ENCODE measurements at places on chromosomes 4 and X.

GRCh38 chr4:87498446-87498900 lies 30.7 kb downstream of the SPARCL1 start:
- no peak for DNase-seq

GRCh38 chrX:124475358-124475757 lies 129.0 kb downstream of the SH2D1A start:
- no peak for DNase-seq

DNA sequence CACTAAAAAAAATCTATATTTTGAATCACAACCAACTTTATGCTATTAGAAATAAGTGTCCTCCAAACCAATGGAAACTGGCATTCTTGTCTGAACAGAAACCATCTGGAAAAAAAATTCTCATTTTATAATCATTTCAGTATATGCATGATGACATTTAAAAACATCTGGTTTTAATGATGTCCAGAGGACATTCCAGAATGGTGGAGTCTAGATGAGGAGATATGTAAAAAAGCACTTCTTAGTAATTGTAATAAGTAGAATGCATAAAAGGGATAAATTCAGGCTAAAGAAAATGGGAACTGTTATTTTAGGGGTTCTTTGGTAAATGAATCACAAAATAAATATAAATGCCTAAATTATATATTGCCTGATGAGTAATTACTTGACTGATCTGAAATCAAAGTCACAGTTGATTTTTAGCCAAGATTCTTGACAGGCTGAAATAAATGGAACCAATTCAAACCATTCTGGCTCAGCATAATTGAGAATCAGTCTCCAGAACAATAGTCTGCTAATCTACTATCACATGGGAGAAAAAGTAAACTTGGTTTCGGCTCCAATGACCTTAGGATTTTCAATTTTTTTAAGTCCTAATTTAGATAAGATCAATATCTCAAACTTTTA lies 636.6 kb downstream of the FAT4 start:
- DNase-seq: no peak

GRCh38 chrX:73817393-73818199 lies 254.6 kb downstream of the CHIC1 start:
- DNase-seq: no peak

- DNase-seq: no peak
Measured at GRCh38 chr4:124028182-124028581, 631.6 kb downstream of the SPRY1 start.

DNA sequence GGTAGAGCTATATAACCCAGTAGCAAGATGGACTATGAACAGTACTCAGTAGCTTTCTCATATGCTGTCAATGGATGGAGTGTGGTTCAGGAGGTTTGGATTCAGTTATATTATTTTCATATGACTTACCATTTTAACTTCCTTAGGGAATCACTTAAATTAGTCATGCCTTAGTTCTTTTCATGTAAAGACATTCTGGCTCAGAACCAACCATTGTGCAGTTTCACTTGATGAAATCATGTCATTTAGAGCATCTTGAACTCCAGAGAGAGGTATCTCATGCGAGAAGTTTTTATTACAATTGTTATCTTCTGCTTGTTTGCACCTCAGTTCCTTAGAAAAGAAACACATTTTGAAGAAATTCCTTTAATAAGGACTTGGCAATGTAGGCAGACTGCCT lies 55.8 kb downstream of the IL1RAPL2 start:
- DNase-seq: no peak

DNA sequence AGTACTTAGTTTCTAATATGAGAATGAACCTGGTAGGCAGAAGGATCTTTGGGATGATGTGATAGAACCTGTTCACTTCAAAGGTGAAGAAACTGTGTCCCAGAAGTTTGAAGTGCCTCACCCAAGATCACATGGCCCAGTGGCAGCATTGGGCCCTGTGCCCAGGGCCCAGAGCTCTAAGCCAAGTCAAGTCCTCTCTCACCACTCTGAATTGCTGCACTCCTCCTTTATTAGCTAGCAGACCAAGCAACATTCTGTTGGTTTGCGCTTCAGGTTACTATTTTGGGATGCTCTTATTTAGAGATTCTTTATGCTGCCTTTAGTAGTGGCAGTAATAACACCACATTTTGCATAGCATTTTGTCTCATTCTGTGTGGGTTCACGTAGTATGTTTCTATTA lies 82.7 kb downstream of the PARM1 start:
- DNase-seq: no peak

DNA sequence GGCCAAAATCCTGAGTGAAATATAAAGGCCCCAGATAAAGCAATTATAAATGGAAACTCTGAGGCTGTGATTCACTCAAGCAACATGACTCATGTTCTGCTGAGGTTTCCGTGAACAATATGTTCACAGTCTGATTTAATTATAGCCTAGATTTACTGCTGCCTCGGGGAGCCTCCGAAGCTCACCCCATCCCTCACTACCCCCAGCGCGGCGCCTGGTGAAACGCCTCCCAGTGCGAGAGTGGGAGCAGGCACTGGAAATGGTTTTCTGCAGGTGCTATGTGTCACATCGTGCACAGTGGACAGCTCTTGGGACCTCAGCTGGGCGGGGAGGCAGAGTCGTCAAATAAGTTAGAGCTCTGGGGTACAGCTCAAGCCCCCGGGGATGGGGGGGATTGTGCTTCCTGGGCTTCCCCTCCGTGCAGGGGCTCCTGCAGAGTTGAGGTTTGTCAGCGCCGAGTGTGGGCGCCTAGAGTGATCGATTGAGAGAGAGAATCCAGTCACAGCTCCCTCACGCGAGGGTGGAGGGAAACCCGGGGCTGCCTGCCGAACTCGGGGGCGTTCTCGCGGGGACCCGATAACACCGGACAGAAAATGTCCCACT lies 110.6 kb downstream of the PHKA2 start:
- no peak for DNase-seq

DNA sequence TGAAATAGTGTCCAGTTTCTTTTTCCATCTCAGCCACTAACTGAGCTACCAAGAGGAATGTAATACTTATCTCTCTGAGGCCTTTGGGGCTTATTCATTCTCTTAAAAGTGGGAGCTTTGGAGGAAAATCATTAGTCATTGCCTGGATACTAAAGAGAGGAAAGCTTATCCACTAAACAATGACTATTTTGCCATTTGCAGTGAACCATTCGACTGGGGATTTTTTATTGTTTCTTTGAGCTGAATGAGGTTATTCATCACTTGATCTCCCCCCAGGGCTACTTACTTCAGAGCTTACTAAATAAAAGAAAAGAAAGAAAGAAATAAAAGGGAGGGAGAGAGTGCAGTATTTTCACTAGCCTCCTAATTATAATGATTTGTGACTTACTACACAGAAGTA lies 1329.5 kb upstream of the TENM3 start:
- DNase-seq: no peak

DNA sequence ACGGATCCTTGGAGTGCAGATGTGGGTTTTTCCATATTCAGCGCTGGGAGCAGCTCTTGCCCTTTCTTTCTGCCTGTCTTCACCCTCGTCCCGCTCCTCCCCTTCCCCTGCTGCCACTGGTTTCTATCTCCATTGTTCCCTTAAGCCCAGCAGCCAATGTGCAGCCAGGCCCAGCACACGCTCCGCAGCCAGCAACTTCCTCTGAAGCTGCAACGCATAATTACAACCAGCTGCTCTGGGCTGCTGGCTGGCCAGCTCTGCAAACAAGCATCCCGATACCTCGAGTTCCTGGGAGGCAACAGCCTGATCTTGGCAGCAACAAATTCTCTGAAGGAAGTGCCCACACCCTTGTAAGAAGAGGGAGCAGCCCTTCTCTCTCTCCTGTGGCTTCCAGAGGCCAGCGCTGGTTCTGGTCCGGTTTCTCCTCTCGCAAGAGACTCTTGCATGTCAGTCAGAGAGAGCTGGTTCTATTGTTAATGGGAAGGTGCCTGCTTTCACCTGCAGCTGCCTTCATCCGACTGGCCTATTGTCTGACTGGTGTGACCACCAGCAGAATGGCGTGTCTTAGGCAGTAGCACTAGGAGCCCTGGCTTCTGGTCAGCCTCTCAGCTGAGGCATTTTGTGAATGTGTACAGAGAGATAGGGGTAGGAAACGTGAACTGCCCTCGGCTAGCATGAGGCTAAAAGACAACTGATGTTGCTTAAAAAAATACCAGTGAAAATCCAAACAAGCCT lies 83.8 kb upstream of the MAML3 start:
- DNase-seq: no peak

DNA sequence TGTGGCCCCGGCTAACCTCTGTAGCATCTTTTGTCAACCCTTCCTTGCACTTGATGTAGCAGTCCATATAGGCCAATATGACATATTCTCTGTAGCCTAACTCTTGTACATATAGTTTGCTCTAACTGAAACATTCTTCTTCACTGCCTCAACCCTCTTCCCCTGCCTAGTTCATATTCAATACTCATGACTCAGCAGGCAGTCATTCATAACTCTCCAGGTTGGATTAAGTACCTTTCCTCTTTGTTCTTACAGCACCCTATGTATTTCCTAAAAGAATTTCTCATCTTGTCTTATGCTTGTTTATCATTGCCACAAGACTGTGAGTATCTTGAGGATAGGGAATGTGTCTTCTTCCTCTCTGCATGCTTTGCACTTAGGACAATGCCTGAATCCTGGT lies 76.9 kb downstream of the TMLHE start:
- no peak for DNase-seq

- no peak for DNase-seq
Measured at GRCh38 chr4:152325831-152326230, 210.1 kb downstream of the FBXW7 start.

- DNase-seq: no peak
Measured at GRCh38 chr4:167383291-167383690, 149.0 kb upstream of the SPOCK3 start.

- DNase-seq: no peak
Measured at GRCh38 chr4:100823993-100824323, 306.1 kb upstream of the EMCN start.

DNA sequence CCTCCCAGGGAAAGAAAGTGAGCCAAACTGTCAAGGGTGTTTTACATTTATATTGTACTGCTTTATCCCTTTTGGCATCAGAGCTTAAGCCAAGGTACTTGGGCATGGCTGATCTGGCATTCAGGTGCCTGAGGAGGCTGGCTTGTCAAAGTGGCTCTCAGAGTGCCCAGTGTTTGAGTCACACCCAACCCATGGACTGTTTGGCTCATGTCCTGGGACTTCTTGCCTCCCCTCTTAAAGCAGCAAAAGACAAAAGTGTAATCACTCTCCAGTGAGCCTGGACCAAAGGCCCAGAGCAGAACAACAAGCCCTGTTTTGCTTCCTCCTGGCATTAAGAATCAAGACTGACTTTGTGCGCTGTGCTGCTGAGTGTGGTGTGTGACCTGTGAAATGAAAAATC lies 311.7 kb upstream of the TAPT1 start:
- no peak for DNase-seq

DNA sequence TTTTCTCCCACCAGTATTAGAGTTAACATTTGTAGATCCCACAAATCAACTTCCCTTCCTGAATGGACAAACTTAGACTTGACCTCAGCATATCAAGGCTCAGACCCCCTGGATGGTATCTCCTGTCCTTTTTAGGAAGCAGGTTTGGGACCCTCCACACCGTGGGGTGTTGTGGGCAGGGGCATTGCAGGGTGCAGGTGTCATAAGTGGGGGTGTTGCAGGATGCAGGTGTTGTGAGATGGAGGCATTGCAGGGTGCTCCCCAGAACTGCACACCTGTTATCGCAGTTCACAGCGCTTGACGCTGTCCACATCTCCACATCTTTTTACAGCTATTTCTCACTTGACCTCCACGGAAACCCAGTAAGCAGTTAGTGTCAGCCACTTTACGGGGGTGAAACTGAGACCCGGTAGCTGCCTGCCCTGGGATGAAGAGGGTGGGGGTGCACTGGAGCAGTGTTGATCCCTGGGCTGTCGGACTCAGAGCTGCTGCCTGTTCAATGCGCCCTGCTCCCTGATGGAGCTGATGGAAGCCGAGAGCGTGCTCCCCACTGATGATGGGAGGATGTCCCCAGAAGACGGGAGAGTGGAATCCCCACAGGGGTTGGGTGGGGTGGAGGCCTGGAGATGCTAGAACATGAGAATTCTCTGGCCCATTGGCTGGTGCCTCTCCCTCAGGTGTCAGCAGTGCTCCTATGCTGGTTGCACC lies 25.3 kb downstream of the SH3TC1 start:
- DNase-seq: no peak

DNA sequence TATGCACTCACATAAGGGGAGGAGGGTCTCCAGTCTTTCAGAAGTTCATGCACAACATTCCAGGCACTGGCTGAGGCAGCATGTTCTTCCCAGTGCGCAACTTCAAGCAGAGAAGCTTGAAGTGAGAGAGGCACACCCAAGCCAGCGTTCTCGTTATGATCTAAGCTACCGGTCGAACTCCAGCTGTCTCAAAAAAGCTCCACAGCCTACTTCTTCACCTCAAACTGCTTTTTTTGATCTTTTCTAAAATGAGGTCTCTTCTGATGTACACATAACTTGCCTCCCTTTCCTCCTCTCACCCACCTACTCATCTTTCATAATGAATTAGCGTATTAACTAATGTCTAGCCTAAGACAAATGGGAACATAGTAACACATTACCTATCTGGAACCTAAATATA lies 25.3 kb downstream of the GPC4 start:
- no peak for DNase-seq

- DNase-seq: no peak
Measured at GRCh38 chrX:42673301-42673810, 104.6 kb downstream of the PPP1R2C start.

DNA sequence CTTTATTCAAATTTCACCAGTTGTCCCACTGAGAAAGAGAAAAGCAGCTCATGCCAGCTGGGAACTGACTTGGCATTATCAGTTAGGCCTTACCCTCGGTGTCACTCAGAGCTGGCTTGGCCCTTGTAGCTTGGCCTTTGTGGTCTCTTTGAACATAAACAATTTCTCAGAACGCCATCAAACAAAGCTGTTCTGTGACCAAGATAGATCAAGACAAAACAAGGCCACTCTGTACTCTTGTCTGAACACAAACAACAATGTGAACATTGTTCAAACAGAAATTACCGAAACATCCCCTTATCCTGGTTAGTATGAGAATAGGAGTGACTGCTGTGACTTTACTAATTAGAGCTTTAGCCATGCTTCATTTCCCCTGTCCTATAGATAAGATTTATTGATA lies 57.2 kb downstream of the DIPK2B start:
- DNase-seq: no peak

DNA sequence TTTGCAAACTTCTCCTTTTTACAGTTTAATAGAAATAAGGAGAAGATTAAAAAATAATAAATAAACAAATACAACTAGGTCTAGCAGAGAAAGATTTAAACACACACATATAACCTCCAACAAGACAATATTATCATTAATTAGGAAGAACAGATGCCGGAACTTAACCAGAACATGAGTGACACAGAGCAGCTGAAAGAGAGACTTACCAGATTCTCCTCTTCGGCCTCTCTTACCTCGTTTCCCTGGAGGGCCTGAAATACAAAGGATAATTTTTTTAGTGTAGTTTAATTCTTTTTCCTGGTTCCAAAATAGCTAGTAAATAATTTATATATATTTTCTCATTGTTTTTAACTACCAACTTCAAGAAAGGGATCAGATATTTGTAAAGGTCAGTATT lies 252.5 kb downstream of the COL25A1 start:
- DNase-seq: no peak

DNA sequence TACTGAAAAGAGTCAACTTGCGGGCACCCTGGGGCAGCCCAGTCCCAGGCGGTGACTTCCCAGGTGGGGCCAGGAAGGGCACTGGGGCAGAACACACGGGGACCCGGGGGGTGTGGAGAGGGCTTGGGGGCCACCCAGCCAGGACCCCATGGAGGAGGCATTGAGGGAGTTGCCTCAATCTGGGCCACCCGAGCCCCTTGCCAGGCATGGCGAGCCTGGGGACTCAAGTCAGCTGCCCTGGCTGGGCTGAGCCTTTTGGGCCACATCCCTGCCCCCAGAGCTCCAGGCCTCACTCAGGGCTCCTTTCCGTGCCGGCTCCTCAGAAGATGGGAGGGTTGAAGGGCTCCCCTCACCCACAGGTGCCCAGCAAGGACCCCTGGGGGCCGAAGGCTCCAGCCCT lies 6.6 kb upstream of the CPLX1 start:
- no peak for DNase-seq
